CD8-positive, alpha-beta memory T cell (primary cell): ENCODE measurements at places on chromosomes 12 and 14. TPM values are rescaled to one million over a fixed set of nuclear protein-coding genes. Genes with fewer than 3 reads are reported as not detected.
A peak's percentile ranks its signal among the peaks of the same experiment; 100 is the strongest.

- no peak for DNase-seq
These were observed 37.5 kb downstream of the TM7SF3 start for GRCh38 chr12:26976687-26977086.

DNA sequence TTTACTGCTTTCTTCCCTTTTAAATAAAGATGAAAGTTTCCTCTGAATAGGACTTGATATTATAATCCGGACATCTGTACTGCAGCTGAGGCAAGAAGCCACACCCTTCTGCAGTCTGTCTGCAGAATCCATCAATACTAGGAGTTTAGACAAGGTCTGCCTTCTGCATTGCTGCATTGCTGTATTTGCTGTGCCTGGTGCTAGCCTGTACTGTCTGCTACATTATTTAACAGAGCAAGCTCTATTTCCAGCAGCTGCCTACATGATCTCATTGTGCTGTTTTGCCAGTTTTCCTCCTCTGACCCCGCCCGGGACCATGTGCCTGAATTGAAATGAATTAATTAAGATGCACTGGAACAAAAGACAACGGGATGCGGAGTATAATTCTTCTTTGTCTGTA, 1.7 kb downstream of the TUBA1A start:
- peak; percentile 19 for DNase-seq

DNA sequence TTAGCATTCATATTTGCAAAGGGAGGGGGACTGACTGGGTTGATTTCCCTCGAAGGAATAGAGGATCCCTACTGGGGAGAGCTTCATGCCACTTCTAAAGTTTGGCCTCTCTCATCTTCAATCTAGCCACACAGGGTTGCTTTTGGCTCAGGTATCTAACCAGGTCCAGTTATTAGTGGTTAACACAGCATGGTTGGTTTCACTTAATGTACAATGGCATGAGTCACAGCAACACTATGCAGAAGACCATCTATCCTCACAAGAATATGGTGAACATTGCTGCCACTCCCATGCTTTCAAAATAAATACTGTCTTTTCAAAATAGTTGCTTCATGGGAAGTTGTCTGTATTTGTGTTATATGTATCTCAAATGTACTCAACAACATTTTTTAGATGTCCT, 6.6 kb upstream of the RAB3IP start:
- no peak for DNase-seq

- no peak for DNase-seq
These were observed 335.1 kb downstream of the DUSP6 start for GRCh38 chr12:89016970-89017778.

GRCh38 chr14:54189748-54190354, 207.0 kb upstream of the CDKN3 start:
- no peak for DNase-seq

DNA sequence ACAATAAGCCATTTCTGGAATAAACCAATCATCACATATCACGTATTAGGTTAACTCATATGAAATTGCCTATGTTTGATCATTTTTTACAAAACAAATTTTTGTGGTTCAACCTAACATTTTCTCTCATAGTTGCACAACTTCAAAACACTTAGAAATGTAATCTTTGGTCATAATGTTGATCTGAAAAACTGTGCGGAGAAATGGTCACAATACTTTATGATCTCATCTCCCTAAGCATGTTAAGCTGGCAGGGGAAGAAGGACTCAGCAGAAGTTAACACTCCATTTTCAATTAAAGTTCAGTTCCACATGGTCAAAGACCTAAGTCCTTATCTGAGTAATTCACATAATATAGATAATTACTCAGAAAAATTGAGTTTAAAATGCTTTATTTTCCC, 194.8 kb downstream of the CAPZA3 start:
- no peak for DNase-seq

DNA sequence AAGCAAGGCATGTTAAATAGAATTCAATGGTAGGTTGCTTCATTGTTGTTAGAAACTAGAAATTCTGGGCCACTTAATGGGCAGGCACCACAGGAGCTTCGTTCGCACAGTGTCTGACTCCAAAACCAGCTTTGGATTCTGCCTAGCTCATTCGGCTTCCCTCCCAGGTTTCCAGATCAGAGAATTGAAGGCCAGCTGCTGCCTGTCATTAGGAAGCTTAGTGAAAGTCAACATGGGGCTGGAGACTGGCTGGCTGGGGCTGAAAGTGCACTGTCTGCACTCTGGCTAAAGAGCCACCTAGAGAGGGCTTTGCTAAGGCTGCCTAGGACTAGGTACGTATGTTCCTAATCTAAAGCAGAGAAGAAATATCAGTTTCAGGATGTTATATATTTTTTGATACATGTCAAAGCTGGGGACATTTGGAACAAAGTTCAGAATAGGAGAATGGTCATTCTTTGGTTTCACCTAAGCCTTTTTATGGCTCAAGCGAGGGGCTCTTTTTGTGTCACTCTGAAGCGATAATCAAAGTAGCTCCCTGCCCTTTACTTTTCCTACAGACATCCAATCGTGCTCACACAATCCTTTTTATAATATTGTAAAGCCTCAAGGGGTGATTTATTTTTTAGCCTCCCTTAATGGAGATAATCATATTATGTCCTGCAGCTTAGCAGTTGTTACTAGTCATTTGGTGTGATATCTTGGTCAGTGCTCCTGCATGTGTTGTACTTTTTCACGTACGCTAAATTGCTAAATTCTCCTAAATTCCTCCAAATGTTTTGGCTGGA, 238.5 kb upstream of the NAV3 start:
- DNase-seq, result no peak

- DNase-seq, result no peak
These were observed 232.5 kb downstream of the BCL11B start for GRCh38 chr14:99039331-99040041.

- DNase-seq, result no peak
These were observed 4.4 kb upstream of the CFL2 start for GRCh38 chr14:34718750-34719304.

GRCh38 chr12:15276088-15276698, 46.1 kb upstream of the PTPRO start:
- no peak for DNase-seq

GRCh38 chr14:78950649-78951048, 780.5 kb downstream of the NRXN3 start:
- no peak for DNase-seq

GRCh38 chr12:4809449-4810218, 89.4 kb downstream of the GALNT8 start:
- no peak for DNase-seq

GRCh38 chr14:50061664-50062437, 54.5 kb downstream of the VCPKMT start:
- peak; percentile 88 for DNase-seq

- no peak for DNase-seq
These were observed 387.0 kb downstream of the EGLN3 start for GRCh38 chr14:33563901-33564197.

- DNase-seq, result no peak
These were observed 48.2 kb upstream of the FRMD6 start for GRCh38 chr14:51603495-51603894.

DNA sequence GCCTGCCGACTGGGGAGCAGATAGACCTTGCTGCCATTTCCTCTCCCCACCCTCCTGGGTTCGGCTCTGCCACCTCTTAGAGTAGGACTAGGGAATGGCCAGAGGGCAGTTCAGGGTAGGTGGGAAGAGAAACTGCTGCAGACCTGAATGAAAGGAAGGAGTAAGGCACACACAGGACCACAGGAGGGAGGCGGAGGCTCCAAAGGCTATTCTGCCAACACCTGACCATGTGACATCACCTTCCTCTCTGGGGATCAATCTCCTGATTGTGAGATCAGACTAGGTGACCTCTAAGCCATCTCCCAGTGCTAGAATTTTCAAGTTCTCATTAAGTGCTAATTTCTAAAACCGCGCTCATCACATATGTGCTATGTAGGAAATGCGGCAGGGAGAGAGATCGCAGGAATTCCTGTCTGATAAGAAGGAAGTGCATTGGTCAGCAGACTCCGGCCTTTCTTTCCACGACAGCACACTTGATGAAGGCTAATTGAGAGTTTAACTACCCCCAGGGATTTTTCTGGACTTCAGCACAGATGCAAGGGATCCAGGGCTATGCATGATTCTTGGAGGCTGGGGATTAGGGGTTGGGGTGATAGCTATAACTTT, 11.5 kb upstream of the TSPAN11 start:
- DNase-seq, result no peak

DNA sequence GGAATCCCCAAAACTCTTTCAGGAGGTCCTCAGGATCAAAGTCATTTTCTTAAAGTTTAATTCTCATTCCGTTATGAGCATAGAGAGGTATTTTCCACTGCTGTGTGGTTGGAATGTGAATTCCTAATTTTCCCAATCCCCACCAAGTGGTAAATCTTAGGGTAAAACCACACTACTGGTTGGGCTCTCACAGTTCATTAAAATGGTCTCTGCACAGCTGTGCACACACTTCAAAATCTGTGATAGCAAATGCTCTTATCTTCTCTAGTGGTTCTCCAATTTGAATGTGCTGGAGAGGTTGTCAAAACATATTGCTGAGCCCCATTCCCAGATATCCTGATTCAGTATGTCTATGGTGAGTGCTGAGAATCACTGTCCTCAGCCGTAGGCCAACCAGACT, 189.1 kb downstream of the BMP4 start:
- DNase-seq, result no peak

DNA sequence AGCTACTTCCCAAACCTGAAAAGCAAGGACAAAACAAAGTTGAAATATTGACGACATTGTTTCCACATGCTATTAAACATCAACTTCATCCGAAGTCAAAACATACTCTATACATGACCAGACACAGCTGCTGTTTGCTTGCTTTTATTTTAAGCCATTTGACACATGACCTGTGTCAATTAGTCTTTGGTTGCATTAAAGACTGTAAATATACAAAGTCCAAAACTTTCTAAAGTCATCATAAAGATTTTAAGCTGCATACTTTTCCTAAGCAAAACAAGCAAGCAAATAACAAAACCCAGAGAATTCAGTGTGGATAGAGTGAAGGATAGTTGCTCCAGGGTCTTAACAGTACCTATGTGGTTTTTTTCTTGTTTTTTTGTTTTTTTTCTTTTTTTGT, 21.8 kb downstream of the HAL start:
- DNase-seq, result no peak

DNA sequence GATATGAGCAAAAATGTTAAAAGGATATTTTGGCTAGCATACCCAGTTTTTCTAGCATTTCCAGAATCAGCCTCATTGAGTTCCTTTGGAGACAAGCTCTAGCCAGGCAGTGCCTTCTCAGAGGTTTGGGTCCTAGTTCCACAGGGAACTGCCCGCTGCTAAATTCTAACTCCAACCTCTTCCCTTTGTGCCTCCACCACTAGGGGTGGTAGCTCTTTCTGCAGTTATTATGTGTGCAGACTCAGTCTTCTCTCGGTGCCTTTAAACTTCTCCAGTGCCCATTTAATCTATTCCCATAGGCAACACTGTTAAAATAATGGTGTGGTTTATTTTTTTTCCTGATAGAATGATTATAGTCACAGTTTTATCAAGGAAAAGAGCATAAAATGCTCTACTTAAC, 21.5 kb upstream of the SLC25A3 start:
- no peak for DNase-seq

- no peak for DNase-seq
These were observed 121.0 kb upstream of the GARIN2 start for GRCh38 chr14:67068251-67068650.

DNA sequence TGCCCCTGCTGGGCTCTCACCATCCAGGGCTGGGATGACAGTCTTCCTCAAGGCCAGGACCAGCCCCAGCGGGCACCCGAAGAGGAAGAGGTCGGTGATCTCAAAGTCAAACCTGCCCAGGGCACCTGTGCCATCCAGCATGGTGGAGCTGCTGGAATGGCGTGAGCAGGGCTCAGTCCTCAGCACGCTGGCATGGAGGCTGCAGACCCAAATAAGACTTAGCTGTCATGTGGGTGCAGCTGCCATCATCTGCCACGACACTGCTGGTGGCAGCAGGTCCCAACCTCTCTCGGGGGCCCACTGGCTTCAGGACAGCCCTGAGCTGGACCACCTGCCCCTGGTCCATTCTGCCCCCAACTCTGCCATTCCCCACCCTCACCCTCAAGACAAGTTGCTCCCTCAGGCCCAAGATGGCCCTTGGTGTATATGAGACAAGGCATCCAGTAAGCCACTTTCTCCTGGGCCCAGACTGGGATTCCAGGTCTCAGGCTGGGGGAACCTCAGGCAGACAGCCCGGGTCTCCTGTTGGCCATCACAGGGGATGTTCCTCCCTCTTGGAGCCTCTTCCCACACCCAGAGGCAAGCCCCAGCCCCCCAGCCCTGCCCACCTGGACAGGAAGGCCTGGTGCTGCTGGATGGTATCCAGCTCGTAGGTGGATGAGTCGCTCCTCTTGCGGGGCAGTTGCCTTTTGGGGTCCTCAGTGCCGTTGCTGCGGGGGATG, 14.5 kb downstream of the ARL6IP4 start:
- DNase-seq, result no peak

DNA sequence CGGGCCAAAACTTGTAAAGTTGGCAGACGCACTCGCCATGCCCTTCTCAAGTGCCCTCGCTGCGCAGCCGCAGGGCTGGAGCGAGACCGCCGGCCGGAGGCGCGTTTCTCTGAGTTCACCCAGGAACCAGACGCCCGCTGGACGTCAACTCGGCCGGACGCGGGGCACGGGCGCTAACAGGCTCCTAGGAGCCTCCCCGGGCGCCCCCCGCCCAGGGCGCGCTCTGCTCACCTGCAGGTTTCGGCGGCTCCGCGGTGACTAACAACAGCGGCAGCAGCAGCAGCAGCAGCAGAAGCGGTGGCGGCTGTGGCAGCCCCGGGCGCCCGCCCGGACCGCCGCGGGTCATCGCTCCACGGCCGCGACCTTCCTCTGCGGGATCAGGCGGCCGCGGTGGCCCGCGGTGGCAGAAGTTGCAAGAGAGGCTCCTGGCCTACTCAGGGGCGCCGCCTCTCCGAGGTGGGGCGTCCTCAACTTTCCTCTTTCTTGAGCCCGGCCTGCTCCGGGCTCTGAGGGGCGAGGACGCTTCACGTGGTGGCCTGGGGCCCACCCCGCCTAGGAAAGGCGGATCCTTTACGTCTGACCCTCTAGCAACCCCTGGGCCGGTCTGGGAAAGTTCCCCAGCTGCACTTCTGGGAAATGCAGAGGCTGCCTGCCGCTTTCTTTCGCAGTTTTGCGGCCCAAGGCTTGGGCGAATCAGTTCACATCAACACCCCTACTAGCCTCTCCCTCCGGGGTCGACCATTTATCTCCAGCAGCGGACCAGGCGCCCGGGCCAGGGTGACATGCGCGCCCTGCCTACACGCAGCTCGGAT, at the start of gene PLBD1:
Gene PLBD1 (minus strand): TSS at position 533 of the 812 bp plus-strand sequence. CDS start 187 bp downstream, at position 346.
- no peak for DNase-seq

- no peak for DNase-seq
These were observed 42.7 kb downstream of the RIN3 start for GRCh38 chr14:92556255-92556741.

FBLN5 gene
- polyA plus RNA-seq, result 12.1 TPM

TBX5 gene
- polyA plus RNA-seq, result not detected

ZNF605 gene
- 1.5 TPM for polyA plus RNA-seq

KRT73 gene
- 0.24 TPM for polyA plus RNA-seq

ITGB7 gene
- polyA plus RNA-seq, result 292 TPM

RHEBL1 gene
- polyA plus RNA-seq, result 8.0 TPM

CCDC198 gene
- polyA plus RNA-seq, result not detected

SPRING1 gene
- polyA plus RNA-seq, result 24.0 TPM

LTBR gene
- not detected for polyA plus RNA-seq

LHX5 gene
- not detected for polyA plus RNA-seq

ZNF705A gene
- polyA plus RNA-seq, result not detected

SIX6 gene
- not detected for polyA plus RNA-seq

DCAF11 gene
- polyA plus RNA-seq, result 83.9 TPM

PSMB5 gene
- polyA plus RNA-seq, result 37.1 TPM

DAD1 gene
- polyA plus RNA-seq, result 622 TPM

KLRC2 gene
- polyA plus RNA-seq, result 13.3 TPM

CDKN3 gene
- 6.7 TPM for polyA plus RNA-seq
